Tibial nerve (tissue), 4 donors: ENCODE measurements at places on chromosomes 2 and 18.

DNA sequence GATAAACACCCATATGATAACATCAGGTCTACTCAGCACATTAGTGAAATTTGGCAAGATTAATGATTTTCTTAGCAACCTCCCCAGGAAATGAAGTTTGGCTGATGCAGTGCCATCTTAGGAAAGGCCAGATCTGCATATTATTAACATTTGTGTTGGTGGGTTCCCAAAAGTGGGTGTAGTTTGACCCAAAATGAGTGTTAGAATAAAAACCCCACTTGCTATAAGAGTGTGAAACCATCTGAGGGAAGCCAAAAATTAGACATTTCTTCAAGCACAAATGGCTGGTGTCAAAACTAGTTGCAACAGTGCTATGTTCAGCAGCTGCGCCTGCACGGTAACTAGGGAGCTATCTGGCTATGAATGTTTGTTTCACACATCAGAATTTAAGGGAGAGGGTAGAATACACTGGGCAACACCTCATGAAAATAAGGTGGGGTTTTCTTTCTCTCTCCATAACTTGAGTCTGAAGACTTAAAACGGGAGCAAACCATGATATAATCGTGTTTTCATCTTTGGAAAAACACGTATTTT lies 15.9 kb upstream of the CSRNP3 start:
- no peak for DNase-seq

GRCh38 chr2:102771114-102771513 lies 9.3 kb downstream of the TMEM182 start:
- no peak for DNase-seq

DNA sequence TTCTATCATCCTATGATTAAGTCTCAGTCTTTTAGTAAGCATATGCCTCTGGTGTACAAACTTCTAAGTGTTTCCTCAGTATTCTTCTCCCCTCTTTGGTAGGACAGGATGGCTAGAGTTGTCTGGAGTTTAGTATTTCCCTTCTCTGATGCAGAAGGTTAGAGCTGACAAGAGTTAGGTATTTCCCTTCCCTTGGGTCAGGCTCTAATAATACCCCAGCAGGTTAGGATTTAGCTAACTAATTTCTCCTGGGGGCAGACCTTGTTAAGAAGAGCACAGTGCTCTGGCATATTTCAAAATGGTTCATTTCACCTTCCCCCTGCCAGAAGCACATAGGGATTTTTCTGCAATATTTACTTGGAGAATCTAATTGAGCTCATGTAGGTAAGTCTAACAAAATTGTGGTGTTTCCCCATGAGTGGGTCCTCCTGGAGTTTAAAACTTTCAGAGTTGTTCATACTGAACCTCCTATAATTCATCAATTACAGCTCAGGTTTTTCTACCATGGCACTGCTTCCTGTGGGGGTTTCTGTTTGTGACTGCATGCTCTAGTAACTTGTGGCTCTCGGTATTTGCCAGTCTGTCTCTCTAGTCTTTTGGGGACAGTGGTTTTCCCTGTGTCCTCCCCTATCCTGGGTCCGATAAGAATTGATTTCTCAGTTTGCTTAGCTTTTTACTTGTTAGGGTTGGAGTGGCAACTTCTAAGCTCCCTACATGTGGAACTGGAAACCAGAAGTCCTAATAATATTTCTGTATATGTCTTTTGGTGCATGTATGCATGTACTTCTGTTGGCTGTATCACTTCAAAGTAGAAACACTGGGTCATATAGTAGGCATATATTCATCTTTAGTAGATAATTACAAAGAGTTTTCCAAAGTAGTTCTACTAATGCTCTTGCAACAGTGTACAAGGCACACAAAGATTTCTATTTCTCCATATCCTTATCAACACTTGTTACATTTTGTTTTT lies 77.7 kb downstream of the GDF7 start:
- no peak for DNase-seq

DNA sequence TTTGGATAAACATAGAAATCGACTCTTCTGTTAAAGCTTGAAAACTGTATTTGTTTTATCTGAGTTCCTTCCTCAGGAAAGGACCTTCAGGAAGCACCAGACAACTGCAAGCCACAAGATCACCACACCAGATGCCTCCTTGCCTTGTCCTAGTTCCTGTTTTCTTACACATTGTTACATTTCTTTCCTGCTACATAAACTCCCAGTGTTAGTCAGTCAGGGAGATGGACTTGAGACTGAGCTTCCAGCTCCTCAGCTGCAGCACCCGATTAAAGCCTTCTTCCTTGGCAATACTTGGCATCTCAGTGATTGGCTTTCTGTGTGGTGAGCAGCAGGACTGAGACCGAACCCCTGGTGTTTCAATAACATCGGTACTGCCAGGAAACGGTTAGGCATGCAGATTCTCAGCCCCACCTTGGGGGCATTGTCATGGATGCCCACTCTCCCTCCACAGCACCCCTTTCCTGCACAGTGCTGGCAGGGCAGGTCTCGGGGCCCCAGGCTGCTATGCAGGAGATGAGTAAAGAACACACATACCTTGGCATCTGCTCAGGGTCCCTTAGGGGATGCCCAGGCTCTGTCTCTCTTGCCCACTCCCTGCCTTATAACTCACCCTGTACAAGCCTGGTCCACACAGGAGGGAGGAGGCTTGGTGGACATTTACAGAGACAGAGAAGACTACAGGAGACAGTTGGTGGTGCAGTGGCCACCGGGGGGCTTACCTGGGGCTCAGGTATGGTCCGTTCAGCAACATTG lies 32.6 kb downstream of the ANKMY1 start:
- DNase-seq = no peak

DNA sequence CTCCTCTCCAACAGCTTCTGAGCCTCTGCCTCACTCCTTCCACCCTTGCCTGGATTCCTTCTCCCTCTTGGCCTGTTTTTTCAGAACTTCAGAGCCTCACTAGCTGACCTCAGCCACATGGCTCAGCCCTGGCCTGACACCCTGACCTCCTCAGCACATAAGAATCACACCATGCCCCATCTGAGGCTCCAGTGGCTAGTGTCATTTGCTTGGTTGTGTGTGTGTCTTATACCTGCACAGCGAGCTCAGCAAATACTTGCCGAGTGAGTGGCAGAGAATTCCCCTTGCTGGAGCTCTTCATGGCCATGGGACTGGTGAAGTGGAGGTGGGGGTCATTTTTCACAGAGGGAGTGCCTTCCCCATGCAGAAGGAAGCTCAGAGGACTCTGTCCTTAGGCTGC lies 70.2 kb downstream of the CELF4 start:
- no peak for DNase-seq

- DNase-seq = no peak
Measured at GRCh38 chr2:150478200-150478974, 9.1 kb downstream of the RND3 start.

DNA sequence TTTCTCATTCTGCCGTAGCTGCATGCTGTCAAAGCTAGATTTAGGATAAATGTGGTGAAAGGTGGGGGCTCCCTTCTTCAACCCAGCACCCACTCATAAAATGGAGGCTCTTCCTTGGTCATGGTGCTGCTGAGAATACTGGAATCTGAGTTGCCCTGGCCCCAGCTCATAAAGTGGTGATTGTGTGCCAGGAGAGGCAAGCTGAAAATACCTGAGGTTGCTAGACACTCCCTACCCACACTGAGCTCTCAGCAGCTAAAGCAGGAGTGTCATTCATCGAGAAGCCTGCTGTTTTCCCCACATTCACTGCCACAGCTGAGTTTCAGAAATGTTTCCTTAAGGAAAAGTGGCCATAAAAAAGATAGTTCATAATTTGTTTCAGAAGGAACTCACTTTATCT lies 297.1 kb upstream of the RBMS1 start:
- DNase-seq = no peak

DNA sequence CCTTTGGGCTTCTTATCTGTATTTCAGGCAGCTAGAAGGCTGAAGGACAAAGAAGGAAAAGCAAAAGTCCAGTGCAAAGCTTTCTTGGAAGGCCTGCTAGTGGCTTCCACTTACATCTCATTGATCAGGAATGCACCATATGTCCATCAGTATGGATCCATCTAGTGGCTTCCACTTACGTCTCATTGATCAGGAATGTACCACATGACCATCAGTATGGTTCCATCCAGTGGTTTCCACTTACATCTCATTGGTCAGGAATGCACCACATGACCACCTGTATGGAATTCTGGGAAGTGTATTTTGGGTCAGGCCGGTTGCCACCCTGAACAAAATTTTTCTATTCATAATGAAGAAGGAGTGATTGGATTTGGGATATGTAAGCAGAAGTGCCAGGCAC lies 70.6 kb downstream of the LYPD6 start:
- no peak for DNase-seq

DNA sequence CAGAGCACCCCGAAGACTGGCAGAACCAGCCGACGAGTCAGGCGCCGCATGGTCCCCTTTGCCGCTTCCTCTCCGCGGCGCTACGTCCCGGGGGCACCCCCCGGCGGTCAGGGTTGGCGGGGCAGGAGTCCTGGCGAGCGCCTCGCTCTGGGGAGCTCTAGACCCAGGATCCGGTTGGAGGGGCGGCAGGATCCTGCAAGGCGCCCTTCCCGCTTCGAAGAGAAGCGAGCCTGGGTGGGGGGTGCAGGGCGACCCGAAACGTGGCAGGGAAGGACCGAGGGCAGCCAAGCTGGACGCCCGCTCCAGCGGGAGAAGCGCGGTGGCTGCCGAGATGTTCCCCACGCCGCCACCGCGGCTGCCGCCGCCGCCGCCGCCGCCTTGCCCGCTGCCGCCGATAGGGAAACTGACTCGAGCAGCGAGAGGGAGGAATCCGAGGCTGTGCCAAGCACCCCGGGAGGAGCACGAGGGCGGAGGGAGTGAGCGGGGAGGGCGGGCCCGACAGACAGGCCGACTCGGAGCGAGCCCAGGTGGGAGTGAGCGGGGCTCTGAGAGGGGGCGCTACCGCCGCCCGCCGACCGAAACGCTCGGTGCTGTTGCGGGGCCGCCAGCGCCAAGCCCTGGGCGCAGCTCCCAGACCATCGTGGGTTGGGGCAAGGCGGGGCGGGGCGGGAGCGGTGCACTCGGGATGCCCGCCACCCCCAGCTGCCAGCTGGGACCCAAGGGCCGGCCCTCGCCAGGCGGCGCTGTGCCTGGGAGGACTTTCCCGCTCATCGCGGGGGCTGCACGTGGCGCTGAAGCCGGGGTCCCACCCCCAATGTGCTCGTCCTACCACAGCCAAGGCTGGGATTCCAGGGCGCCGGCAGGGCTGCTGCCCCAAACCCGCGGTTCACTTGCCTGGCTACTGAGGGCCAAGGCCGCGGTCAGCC lies at the start of gene GALNT14:
TSS of gene GALNT14 (minus strand) at position 404 of the 926 bp plus-strand sequence. CDS start at position 50, 354 bp downstream.
- DNase-seq = no peak

DNA sequence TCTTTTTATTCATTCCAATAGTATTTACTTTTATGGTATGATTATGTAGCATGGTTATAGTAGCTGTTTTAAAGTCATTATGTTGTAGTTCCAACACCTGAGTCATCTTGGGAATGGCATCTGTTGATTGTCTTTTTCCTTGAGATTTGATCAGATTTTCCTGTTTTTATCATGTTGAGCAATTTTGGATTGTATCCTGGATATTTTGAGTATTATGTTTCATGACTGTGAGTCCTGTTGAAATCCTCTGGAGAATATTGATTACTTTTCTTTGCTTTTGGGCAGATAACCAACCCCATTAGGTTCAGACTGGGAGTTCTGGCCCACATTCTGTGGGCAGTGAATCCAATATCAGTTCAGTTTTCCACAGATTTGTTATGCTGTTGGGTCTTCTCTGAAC lies 163.2 kb upstream of the SPRED2 start:
- no peak for DNase-seq

- DNase-seq = no peak
Measured at GRCh38 chr2:112924821-112925220, 13.9 kb downstream of the IL37 start.

- DNase-seq = no peak
Measured at GRCh38 chr18:77144046-77144445, 11.5 kb upstream of the MBP start.

DNA sequence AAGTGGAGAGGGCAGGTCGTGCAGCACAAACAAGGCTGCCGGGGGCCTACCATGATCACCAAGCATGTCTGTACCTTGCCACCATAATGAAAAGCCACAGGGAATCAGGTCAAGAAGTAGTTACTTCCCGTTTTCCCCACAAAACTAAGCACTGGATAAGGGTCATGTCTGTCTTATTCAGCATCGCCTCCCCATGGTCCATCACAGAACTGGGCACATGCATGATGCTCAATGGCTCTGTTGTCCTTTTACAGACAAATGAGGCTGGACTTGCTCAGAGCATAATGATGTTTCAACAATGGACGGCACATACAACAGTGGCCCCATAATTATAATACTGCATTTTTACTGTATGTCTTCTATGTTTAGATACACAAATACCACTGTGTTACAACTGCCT lies 27.5 kb downstream of the REEP1 start:
- DNase-seq = no peak

DNA sequence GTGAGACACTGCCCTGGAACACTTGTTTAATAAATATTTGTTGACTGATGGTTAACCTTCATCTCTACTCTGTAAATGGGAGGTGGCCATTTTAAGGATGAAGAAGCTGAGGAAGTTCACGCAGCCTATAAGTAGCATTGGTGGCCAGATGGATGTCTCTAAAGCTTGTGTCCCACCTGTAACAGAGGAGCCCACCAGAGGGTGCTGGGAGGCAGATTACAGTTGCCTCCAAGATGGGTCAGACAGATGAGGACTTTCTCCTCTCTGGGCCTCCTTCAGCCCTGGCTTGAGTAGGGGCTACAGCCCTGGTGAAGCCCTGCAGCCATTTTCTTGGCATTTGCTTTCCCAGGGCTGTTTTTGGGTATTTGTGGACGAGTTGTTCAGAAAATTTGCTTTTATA lies 45.0 kb upstream of the MCFD2 start:
- no peak for DNase-seq

DNA sequence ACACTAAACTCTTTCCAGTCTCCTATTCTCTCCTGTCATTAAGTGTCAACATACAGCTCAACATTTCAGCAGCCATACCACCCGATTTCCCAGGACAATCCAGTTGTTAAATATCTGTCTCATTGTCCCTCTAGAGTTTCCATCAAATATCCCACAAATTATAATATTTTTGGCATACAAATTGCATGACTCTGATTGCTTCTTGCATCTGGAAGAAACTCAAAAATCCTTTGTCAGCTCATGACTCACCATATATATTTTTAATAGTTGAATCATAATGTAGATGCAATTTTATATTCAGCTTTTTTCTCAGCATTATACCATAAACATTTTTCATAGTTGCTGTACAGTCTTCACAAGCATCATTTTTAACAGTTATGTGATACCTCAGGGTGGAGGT lies 7.2 kb downstream of the SLC30A3 start:
- DNase-seq = no peak

DNA sequence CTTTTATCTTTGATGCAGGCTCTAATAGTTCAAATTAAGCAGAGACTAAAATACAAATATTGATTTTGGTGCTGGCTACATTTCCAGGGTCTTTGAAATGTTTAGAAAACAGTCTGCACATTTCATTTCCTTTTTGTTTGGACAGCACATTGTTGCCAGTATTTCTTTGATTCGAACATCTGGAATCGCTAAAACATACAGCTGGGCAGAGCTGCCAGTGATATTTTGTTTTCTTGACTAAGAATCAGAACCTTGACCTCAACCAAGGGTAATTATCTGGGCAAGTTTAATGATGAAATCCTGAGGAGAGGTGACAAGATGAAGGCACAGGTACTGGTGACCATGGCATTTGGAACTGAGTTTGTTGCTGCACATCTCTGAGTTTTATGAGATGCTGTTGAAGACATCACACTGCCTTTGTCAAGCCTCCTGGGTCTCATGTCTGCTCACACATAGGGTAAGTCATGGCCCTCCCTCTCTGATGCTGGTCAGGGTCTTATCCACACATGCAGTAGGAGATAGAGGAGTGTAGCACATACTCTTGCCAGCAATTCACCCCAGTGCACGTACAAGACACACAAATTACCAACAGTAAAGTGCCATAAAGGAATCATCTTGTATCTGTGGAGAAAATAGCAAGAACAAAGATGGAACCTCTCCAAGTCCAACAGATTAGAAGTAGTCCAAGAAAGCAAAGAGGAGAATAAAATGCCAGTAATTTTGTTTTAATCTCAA lies 391.9 kb downstream of the RND3 start:
- no peak for DNase-seq
